ENCODE measurements at places on chromosomes 1 and 21.
A peak's percentile ranks its signal among the peaks of the same experiment; 100 is the strongest.

- DNase-seq = no peak
Measured at GRCh38 chr1:118145721-118146120, 39.3 kb downstream of the SPAG17 start.

DNA sequence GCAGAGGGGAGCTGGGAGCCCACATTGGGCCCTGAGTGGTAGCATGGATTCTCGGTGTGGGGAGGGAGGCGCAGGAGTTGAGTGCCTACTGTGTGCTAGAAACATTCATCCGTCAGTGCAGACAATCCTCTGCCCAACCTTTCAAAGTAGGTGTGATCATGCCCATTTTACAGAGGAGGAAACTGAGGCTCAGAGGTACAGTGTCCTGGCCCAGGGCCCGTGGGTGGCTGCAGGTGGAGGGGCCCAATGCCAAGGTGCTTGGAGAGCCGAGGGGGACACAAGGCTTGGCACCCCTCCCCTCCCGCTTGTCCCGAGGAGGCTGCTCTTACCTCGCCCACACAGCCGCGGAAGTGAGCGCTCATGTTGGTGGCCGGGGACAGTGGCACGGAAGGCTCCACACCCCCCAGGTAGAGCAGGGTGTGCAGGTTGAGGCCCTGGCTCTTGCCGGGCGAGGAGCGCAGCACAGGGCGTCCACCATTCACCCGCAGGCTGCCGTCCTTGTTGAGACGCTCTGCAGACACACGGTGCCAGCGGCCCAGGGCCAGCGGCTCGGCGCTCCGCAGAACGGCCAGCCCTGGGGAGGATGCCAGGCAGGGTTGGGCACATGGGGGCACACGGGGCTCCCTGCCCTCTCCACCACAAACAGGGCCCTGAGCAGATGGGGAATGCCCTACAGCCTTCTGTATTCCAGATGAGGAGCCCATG, 16.6 kb downstream of the LDLRAD2 start:
- no peak for DNase-seq

- DNase-seq = no peak
Measured at GRCh38 chr1:118954301-118954905, 33.7 kb downstream of the TBX15 start.

GRCh38 chr1:17633654-17634053, 94.2 kb downstream of the ARHGEF10L start:
- DNase-seq = no peak

DNA sequence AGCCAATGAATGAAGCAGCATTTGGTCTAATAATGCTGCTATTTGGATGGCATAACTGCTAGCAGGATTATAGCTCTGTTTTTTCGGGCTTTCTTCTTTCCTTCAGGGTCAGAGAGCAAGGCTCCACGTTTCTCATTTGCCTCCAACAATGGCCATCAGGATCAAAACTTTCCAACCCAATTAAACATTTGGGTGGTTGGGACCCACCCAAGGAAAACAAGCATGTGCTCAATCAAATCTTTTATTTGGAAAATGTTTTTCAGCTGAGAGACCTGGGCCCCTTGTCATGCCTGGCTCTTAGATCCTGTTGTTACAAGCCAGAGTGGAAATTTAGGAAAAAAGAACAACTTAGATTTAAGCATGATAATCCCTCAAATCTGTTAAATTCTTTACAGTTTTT, 373.1 kb upstream of the USP24 start:
- DNase-seq = no peak

DNA sequence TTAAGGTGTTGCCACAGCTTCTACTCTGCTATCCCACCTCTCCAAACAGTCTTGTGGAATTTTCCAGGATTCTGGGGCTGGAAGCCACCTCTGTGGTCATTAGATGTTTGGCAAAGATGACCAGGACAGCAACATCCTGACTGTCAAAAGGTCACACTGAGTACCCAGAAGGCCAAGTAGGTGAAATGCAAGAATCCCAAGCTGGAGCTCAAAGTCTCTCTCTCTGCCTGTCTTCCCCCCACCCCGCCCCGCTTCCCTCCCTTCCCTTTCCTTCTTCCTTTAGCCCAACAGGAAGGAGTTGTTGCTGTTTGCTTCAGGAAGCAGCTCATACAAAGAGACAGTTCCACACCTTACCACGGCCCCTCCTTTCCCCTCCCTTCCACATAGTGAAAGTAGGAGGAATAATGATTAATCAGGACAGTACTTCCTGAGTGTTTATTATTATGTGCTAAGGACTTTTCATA, 75.6 kb upstream of the SLC2A1 start:
- DNase-seq = no peak

GRCh38 chr21:37805266-37805665, 111.0 kb downstream of the KCNJ6 start:
- DNase-seq = no peak

DNA sequence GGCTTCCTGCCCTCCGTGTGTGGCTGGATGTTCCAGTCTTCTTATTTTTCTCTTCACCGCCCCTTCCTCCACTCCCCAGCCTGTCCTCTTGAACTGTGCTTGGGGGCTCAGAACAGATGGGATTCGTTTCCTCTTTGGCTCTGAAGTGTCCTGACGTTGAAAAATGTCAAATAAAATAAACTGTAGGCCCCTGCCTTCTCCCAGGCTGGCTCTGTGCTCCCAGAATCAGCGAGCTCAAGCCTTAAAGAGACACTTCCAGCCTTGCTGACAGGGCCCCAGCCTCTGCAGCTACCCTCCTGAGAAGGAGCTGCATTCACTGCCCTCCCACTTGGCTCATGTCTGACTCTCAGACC, 104.2 kb upstream of the IPO9 start:
- no peak for DNase-seq

DNA sequence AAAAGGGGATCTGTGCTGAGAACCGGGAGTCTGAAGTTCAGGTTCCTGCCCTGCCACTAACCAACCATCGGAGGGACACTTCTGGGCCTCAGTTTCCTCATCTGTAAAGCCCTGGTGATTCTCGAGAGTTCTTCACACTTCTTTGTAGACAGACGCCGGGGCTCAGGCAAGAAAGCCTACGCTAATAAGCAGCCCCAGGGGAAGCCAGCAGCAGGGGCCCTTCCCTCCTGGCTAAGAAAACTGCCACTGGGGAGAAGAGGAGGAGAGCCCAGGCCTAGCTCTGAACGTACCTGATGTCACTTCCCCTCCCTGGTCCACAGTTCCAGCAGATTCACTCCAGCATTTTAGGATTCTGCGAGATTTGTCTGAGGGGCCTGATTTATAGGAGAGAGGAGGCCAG, 76.0 kb downstream of the CAMK2N1 start:
- no peak for DNase-seq

DNA sequence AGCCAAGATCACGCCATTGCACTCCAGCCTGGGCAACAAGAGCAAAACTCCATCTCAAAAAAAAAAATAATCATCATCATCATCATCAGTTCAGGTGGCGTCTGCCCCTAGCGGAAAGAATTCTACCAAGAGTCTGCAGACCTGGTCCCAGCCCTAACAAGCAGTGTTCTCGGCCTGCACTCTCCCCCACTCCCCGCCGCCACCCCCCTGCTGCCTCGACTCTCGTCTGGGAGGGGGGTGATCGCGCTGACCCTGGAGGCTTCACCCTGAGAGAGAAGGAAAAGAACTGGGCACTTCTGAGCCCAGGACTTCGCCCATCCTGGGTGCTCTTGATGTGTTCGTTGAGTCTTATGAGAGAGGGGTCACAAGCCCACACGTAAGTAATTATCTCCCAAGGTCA, 160.1 kb upstream of the TMEM51 start:
- DNase-seq = no peak

DNA sequence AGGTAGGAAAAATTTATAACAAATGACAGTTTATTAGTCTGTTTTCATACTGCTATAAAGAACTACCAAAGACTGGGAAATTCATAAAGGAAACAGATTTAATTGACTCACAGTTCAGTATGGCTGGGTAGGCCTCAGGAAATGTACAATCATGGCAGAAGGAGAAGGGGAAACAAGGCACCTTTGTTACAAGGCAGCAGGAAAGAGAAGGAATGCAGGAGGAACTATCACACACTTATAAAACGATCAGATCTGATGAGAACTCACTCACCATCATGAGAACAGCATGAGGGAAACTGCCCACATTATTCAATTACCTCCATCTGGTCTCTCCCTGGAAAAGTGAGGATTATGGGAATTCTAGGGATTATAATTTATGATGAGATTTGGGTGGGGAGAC, 61.3 kb downstream of the ASB17 start:
- no peak for DNase-seq

GRCh38 chr1:96872757-96873156, 151.2 kb downstream of the PTBP2 start:
- no peak for DNase-seq

DNA sequence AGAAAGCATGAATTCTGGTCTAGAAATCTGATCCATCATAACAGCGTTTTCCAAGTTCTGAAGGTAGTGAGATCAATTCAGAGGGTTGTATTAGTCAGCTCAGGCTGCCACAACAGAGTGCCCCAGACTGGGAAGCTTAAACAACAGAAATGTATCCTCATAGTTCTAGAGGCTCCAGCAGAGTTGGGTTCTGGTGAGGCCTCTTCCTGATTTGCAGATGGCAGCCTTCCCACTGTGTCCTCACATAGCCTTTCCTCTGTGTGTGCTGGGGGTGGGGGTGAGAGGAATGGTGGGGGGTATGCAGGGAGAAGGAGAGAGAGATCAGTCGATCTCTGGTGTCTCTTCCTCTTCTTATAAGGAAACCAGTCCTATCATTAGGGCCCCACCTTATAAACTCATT, 15.1 kb downstream of the ZBTB8B start:
- DNase-seq = no peak

- peak; percentile 54 for DNase-seq
Measured at GRCh38 chr1:46218443-46218842, 15.3 kb downstream of the LURAP1 start.

DNA sequence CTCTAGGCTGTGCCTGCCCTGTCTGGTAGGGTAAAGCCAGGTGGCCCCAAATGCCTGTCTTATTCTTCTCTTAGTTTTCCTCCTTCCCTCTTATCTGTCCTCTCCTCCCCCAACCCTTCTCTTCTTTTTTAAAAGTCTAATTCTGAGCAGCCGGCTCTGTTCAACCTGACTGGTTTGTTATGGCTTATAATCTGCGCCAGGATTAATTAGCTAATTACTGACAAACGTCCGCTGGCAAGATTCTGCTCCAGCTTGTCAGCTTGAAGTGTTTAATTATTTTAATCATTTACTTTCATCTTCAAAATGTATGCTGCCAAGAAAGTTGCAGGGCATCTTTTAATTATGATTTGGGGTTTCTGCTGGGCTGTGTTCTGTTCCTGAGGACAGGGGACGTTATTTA, 27.2 kb upstream of the PSMB2 start:
- no peak for DNase-seq

DNA sequence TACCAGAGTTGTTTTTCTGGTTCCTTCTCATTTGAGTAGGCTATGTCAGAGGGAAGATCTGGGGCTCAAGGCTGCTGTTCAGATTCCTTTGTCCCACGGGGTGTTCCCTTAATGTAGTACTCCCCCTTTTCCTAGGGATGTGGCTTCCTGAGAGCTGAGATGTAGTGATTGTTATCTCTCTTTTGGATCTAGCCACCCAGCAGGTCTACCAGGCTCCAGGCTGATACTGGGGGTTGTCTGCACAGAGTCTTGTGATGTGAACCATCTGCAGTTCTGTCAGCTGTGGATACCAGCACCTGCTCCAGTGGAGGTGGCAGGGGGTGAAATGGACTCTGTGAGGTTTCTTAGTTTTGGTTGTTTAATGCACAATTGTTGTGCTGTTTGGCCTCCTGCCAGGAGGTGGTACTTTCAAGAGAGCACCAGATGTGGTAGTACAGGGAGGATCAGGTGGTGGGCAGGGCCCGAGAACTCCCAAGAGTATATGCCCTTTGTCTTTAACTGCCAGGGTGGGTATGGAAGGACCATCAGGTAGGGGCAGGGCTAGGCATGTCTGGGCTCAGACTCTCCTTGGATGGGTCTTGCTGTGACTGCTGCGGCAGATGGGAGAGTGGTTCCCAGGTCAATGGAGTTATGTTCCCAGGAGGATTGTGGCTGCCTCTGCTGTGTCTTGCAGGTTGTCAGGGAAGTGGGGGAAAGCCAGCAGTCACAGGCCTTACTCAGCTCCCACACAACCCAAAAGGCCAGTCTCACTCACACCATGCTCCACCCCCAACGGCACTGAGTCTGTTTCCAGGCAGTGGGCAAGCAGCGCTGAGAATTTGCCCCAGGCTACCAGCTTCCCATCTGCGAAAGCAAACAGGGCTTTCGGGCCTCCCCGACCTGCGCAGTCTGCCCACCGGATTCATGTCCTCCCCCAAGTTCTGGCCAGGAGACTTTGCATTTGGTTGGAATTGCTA, 64.2 kb downstream of the SERINC2 start:
- DNase-seq = no peak

GRCh38 chr1:203550846-203551245, 56.9 kb downstream of the OPTC start:
- no peak for DNase-seq

DNA sequence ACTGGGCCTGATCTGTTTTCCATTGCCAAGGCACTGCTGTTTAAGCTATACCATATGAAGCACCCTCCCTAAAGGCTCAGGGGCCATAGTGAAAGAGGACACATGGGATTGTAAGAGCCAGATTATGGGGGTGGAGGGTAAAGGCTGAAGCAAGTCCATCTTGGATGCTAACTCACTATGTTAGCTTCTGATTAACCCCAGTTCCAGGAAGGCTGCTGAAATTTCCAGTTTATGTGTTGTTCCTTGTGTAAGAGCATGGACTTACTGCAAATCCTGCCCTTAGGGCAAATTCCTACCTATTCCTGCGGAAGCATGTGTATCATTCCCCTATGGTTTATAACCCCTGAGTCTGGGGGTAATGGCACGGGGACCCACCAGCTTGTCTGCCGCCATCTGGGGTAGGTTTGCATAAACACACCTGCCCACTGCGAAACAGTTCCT, 91.8 kb upstream of the SERBP1 start:
- no peak for DNase-seq

DNA sequence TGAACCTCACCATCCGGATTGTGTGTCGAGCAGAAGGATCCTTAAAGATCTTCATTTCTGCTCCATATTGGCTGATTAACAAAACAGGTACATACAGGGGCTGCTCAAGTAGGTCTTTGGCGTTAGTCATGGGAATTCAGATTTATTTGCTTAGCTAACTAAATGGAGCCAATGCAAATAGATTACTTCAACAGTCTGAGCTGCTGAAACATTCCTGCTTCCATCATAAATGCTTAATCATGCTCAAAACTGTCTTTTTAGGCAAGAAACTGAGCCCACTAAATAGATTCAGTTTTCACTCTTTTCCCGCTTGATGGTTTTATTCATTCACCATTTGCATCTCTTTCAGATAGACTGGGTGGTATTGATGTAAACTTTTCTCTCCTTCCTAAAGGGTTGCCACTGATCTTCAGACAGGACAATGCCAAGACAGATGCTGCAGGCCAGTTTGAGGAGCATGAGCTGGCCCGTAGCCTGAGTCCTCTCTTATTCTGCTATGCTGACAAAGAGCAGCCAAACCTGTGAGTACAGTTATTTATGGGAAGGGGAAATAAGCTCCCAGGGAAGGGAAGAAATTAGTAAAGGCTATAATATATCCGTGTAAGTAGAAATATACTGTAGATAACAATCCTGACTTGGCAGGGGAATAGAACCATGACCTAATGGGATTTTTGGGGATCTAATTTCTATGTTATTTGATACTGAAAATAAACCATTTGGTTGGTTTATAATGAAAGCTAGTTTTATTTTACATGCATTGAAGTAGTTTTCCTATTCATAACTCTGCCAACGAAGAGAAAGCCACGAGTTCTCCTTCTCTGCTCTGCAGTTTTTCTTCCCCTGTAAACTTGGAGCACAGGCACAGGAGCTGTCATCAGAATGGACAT, 126.4 kb downstream of the VPS13D start:
- no peak for DNase-seq

GRCh38 chr1:10803971-10804820, 7.8 kb upstream of the CASZ1 start:
- no peak for DNase-seq

All from NCI-H1417 (cell line).